ENCODE measurements at places on chromosomes 16 and 17.

DNA sequence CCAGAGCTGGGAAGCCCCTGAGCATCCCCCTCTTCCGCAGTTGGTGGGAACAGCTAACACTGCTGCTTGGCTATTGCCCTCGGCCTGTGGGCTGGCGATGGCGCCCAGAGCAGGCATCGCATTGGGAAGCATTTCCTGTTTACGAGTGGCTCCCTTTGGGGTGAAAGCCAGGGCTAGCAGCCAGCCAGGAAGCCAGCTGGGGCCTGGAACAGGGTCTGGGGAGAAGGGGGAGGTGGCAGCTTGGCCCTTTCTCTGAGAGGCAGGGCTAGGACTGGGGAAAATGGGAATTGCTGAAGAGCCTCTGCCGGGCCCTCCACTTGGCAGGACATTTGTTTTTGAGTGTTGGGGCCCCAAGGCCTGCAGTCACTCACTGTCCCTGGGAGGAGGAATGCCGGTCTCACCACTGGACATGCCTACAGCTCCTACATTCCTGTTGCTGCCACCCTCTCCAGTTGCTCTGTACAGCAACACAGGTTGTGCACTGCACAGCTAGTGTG is 2.4 kb upstream of the MTSS2 start:
- DNase-seq, result peak; percentile 86

DNA sequence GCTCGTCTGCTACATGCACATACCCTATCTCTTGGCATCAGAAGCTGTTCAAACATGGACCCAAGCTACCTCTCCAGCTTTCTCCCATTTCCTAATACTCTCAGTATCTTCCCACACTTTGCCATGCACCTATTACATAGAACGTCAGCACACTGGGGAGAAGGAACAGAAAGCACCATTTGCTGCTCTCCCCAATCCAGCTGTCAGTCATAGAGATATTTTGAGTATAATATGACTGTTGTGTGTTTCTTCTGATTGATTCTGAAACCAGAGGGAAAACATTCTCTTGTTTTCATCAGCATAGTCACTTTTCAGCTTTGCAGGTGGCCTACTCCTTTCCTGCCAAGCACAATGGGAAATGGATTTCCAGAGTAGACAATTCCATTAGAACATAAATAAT is 107.1 kb downstream of the ADAMTS18 start:
- no peak for DNase-seq

GRCh38 chr16:89779231-89779908 is 37.1 kb downstream of the FANCA start:
- DNase-seq, result no peak

DNA sequence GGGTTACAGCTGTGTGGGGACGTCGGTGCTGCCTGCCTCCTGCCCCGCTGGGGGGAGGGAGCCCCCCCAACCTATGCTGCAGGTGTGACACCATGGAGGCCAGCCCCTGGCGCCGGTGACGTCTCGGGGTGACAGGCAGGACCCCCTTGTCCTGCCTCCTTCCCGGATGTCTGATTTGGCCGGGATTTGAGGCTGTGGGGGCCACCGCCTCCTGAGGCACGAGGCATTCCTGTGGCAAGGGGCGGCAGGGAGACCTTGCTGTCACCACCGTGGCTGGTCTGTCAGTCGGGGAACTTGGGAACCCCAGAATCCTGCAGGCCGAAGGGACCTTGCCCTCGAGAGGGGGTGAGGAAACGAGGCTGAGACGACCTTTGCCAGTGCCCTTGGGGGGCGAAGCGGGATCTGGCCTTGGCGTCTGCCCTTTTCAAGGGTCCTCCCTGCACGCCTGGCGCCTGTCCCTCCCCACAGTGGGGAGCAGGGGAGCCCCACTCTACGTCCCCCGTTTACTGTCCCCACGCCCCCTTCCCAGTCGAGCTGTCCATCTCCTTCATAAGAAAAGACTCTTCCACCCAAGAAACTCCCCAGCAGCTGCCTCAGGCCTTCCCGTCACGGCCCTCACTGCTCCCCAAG is 74.4 kb downstream of the METRNL start:
- DNase-seq, result no peak

DNA sequence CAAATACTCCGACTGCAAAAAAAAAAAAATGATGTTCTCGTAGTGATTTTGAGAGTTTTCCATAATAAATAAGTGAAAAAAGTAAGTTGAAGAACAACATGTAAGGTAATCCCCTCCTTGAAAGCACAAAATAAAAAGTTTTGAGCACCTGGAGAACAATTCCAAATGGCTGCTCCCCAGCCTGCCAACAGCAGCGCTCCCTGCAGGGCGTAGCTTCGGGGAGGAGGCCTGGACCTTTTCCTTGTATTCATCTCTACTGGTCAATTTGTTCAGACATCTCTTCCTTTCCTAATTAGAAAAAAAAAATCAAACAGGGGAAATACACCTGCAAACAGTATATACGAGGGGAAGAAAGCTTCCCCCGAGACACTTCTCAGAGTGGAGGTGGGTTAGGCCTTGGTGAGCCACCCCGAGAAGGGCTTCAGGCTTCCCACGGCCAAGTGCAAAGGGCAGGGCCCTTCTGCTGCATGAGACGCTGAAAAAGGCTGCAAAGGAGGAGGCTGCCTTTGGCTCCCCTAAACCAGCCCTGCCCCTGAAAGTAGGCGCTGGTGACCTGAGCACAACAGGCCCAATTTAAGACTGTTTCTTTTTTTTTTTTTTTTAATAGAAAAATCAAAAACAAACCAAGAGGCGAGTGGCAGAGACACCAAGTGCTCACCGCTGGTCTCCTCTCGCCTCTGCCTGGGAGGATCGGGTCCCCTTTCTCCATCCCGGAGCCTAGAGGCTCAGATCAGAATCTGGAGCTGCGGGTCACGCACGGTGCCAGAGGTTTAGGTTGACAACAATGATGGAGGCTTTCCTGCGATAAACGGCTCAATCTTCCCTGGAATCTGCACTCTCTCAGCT is 193.1 kb upstream of the FOXF1 start:
- DNase-seq, result no peak

DNA sequence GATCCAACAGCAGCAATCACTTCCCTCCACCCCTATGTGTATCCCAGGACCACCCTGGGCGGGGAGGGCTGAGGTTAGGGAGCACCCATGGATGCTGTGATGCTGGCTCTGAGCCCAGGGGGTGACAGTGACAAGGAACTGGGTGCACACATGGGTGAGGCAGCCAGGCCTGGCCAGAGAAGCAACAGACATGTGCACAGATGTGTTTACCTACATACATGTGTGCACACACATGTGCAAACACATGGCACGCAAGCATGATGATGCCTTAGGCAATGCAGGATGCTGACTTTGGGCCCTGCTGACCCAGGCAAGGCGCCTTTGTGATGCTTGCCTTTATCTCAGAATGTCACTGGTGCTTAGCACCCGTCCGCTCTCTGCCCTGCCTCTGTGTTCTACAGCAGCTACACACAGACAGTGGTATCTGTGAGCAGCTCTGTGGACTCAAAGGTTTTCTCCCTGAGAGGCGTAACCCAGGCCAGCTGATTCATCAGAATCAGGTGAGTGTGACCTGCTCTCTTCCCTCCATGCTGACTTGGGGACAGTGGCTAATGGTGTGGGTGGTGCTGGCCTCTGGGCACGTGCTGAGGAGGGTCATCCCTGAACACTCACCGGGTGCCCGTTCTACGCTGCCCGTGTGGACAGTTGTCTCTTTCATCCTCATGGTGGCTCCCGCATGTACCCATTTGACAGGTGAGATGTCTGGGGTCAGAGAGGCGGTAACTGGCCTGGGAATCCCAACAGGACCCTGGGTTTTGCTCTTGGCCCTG is 38.5 kb upstream of the KSR1 start:
- no peak for DNase-seq

- DNase-seq, result no peak
Observed at GRCh38 chr16:71524566-71525553, 1.4 kb upstream of the CHST4 start.

DNA sequence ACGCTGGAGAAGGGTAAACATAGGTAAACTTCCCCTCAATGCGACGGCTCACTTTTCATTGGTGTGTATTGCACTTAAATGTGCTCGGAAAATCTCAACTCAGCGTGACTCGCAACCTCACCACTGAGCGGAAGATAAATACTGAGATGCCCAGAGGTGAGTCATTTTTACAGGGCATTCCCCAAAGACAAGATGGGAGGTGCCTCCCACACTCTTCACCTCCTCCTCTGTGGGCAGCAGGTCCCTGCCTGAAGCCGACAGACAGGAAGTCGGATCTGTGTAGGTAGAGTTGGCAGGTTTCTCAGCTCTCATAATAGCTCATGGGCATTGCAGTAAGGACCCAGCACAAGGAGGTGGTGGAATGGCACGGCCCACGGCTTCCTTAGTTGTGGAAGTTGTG is 274.6 kb upstream of the HSBP1 start:
- DNase-seq, result no peak

DNA sequence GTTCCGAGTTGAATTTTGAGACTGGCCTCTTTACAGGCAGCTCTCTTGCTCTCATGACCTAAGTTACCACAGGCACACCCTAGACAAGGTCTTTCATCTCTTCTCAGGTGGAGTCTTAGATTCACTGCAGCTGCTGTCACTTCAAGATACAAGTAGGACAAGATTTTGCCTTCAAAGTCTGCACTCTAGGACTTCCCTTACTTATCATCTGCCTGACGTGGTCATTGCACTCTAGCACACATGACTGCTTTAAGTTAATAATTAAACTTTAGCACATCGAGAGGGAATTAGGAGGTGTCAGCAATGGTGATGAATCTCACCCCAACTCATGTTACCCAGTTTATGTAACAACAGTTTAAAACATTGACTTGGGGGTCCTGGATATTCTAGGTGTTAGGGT is 25.6 kb downstream of the RNF135 start:
- DNase-seq, result no peak

GRCh38 chr16:12818326-12818725 is 14.6 kb upstream of the CPPED1 start:
- DNase-seq, result no peak

DNA sequence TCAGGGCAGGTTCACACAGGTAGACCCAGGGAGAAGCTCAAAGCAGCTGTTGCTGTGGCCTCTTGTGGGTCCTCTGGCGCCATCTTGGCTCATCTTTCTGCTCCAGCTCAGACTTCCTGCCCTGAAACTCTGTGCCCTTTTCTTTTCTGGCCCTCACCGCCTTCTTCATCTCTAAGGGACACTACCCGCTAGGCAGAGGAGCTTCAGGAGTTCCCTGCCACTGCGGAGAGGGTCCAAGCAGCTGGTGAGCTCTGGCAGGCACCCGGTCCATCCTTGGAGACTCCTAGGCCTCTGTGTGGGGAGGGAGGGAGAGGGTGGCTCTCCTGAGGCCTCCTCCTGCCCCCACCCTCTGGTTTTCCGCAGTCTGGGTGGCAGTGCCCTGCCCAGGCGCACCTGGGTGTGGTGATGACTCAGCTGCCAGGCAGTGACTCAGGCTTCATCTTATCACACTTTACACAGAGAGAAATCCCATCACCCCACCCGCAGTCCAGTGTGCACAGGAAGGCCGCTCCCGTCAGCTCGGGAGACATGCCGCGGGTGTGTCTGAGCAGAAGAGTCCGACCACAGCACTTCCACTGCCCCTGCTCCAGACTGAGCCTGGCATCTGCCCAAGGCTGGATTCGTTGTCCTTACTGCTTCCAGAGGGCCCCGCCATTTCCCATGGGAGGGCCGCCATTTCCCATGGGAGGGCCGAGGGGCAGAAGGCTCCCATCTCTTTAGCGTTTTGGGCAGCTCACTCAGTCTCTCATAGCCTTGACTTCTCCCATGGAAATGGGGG is 7.3 kb downstream of the NT5C start:
- peak; percentile 93 for DNase-seq

- DNase-seq, result peak; percentile 65
Observed at GRCh38 chr17:57889892-57890856, 40.3 kb upstream of the MRPS23 start.

DNA sequence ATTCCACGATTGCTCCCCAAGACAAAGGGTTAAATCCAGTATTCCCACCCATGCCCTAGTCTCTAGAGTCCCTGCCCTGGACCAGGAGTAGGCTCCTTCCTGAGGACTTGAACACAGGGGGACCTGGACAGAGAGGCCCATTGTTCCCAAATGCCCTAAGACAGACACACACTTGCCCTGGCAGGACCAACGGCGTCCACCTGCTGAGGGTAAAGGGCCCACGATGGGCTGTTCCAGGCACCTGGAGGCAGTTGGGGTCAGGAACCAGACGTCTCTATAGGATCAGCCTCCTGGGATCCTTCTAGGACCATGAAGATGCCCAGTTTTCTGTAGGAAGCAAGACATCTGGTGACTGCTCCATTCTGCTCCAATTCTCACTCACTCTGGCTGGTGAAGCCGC is 39.3 kb downstream of the TNFRSF13B start:
- no peak for DNase-seq

GRCh38 chr17:50354198-50354597 is 8.3 kb downstream of the XYLT2 start:
- DNase-seq, result no peak

- DNase-seq, result no peak
Observed at GRCh38 chr16:4325253-4325758, 9.4 kb downstream of the GLIS2 start.

DNA sequence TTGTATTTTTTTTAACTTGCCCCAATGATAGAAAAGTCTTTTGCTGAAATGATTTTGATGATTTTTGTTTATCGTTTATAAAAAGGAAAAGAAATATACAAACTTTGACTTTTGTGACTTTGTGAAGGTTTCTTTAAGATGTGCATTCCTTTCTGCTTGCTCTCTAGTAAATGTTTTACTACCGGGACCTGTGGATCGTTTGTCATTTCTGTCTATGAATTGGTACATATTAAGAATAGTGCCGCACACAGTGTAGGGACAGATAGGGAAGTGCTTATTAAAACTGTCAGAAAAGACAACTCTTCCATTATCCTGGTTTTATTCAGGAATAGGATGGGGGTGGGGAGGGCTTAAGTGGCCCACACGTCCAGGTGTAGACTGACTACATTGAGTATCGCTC is 8.1 kb upstream of the PSMC5 start:
- DNase-seq, result no peak

- DNase-seq, result peak; percentile 40
Observed at GRCh38 chr17:28755486-28755885, 11.7 kb downstream of the TRAF4 start.

GRCh38 chr16:73233846-73234424 is 186.0 kb upstream of the ZFHX3 start:
- DNase-seq, result no peak

DNA sequence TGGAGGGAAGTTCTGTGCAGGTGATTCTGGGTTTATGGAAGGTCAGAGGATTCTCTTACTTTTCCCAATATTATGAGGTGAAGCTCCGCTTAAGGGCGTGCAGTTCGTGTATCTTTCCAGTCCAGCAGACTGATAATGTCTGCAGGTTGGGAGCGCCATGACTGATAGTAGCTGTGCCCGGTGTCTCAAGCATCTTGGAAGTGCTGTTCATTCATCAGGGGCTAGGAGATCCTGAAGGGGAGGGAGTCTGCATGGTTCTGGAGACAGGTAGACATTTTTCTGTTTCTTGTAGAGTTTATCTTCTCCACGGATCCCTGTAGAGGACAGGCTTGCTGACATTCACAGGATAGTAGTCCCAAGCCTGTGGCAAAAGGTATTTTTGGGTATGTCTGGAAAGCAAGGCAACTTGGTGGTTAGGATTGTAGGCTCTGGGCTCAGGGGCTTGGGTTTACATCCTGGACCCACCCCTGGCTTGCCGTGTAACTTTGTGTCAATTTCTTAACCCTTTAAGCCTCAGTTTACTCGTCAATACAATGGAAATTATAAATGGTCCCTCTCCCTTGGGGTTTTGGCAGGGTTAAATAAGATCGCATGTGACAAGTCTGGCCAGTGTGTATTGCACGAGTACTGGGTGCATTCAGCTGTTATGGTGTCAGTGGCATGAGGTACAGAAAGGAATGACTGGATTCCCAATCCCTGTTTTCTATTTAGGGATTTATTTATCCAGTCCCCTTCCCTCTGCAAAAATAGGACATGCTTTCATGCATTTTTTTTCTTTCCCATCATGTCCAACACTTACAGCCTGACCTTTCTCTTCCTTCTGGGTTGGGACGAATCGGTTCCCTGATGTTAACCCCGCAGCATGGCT is 8.2 kb downstream of the HLF start:
- no peak for DNase-seq

All from fibroblast of villous mesenchyme (primary cell).